ENCODE measurements at places on chromosomes 3 and 15. TPM values are rescaled to one million over a fixed set of nuclear protein-coding genes. Genes with fewer than 3 reads are reported as not detected.

PDE12 gene
- 14.3 TPM for polyA plus RNA-seq

- no peak for DNase-seq
These were observed 80.7 kb downstream of the NR1D2 start for GRCh38 chr3:24025805-24026204.

DNA sequence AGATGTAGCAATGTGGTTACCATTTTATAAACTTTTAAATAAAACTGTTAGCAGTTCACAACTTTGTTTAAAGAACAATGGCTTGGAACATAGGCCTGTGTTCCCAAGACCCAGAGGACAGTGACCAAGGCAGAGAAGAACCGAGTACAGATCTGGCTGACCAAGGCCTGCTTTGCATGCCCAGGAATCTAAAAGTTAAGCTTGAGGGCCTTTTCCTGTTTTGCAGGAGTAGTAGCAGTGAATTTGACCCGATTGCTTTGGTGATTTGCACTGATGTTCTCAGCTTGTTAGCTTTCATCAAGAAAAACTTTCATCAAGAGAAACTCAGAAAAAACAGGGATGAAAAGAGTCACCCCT, 9.9 kb downstream of the FILIP1L start:
- DNase-seq, result no peak

KLHL40 gene
- not detected for polyA plus RNA-seq

- DNase-seq, result no peak
These were observed 167.5 kb downstream of the GOLGA6L4 start for GRCh38 chr15:84402856-84403608.

DNA sequence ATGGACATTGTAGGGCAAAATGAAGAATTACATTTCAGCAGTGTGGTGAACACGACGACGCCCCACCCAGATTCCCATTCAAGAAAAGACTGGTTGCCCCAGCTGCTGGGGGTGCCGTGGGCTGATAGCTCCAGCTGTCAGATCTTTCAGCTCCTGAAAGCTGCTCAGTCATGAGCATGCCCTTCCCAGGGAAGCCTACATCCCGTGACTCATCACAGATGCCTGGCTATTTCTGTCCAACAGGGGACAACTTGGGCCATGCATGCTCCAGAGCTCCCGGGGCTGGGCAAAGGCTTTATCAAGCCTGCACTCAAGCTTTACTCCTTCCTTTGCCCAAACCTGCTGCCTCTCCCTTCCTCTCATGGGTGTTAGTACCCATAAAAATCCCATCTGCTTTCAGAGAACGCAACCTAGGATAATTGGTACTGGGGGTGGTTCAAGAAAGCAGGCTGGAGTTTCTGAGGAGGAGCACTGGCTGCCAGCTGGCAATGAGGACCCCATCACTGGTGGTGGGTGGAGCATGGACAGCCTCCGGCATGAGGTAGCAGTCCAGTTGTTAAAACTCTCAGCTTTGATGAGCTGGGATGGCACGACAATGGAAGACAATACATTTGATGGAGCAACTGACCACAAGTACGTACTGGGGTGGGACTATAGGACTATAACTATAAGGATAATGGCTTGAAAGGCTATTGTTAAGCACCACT, 16.4 kb upstream of the ST8SIA2 start:
- DNase-seq, result no peak

- no peak for DNase-seq
These were observed 2.7 kb upstream of the ANKRD63 start for GRCh38 chr15:40285554-40286011.

FGD5 gene
- polyA plus RNA-seq, result 20.9 TPM

DNA sequence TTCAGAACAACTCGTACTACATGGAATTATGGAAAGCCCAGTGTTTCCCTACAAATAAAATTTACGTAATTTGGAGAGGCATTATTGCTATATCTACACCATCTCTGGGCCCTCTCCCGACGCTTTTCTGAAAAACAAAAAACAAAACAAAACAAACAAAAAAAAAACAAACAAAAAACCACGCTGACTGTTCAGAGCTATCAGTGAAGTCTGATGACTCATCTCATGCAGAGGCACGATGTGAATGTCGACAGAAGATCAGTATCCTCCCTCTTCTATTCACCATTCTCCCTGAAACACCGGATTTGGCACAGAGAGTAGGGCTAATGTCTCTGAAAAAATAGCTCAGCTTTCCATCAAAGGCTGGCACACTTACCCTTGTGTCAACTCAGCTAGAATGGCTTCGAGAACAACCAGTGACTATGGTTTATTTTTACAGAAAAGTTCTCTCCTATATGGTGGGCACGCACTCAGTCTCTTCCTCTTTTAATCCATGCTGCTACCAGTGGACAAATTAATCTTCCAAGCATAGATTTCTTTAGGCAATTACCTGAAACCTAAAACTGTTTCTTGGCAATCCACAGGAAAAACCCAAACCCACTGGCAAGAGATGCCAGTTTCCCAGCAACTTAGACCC, 1.5 kb downstream of the CRBN start:
- no peak for DNase-seq

GRCh38 chr3:46285931-46286619, 43.8 kb downstream of the CCR3 start:
- DNase-seq, result no peak

- DNase-seq, result no peak
These were observed 22.7 kb downstream of the ZIC4 start for GRCh38 chr3:147383617-147384016.

XCR1 gene
- 0.15 TPM for polyA plus RNA-seq

TRH gene
- 0.12 TPM for polyA plus RNA-seq

FETUB gene
- 0.28 TPM for polyA plus RNA-seq

DNA sequence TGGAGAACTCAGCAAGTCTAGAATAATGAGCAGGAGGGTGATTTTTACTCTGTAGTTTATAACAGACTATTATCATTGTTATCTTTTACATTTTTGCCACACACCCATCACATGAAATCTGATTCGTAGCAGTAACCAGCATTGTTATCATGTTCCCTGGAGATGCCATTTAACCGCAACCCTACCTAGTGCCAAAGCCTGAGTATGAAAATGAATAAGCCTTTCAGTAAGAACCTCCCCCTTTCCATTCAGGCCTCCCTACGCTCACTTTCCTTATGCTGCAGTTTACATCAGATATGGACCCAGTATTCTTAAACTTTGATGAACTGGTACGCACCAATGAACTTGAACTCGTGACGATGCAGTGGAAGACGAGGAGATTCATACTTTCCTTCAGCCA, 158.7 kb upstream of the SPRED1 start:
- no peak for DNase-seq

KY gene
- 1.6 TPM for polyA plus RNA-seq

DNA sequence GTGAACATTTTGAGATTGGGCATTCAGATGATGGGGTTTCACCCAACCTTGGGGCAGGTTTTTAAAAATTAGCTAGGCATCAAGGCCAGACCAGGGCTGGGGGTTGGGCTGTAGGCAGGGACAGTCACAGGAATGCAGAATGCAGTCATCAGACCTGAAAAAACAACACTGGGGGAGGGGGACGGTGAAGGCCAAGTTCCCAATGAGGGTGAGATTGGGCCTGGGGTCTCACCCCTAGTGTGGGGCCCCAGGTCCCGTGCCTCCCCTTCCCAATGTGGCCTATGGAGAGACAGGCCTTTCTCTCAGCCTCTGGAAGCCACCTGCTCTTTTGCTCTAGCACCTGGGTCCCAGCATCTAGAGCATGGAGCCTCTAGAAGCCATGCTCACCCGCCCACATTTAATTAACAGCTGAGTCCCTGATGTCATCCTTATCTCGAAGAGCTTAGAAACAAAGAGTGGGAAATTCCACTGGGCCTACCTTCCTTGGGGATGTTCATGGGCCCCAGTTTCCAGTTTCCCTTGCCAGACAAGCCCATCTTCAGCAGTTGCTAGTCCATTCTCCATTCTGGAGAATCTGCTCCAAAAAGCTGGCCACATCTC, 6.1 kb downstream of the RHO start:
- DNase-seq, result peak; percentile 53

DNA sequence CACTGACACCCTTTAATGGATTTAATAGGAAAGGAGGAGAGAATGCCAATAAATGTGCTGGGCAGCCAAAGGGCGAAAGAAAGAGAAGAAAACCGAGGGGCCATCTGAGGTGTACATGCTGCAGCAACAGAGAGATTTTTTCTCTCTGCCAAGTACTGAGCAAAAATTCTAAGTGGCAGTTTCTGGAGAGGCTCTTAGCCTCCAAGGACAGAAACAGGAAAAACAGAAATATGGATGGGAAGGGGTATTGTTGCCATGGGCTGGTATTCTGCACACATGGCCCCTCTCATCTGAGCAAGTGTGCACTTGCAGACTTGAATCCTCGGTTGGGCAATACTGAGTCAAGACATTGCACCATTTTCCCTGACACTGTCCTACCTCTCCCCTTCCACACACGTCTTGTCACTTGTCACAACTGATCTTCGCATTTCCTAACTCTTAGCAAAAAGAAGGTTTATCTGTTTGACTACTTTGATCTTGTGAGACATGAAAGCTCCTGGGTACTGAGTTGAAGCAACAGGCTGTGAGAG, 73.9 kb downstream of the PRICKLE2 start:
- DNase-seq, result no peak

DNA sequence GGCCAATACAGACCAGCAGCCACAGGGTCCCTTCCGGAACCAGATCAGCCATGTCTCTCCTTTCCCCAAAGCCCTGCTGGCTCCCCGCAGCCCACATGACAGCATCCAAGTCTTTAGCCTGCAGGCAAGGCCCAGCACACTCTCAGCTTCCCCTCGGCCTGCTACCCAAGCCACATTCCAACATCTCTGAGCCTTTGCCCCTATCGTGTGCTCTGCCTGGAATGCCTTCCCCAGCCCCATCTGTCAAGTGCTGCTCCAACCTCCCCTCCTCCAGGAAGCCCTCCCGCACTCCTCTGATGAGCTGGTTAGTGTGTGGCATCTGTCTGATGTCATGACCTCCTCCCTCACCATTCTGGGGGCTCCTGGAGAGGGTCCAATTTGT, 8.5 kb downstream of the PLXND1 start:
- no peak for DNase-seq

CCR3 gene
- not detected for polyA plus RNA-seq

DNA sequence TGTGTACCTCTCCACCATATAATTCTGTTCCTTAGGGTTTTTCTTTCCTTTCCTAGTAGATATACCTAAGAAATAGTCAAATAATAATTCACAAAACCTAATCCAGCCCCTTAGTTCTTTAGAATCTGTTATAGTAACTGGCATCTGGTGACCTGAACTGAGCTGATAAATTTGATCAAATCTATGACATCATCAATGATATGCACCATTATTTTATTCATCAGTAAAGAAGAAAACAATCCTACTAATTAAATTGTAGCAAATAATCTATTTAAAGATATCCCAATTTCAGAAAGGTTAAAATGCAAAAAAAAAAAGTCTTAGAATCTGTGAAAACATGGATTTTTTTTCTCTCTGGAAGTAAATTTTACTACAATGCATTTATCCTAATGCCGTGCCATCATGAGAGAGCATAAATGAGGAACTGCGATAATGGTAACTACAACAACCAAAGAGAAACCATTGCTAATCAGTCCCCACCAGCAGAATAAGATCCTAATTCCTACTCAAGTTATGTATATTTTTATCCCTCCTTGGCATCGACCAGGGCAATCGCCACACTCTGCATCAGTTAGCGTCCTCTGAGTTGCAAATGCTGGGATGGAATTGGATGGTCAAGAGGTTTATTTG, 6.6 kb upstream of the MNS1 start:
- no peak for DNase-seq

IL17RD gene
- 66.6 TPM for polyA plus RNA-seq

DNA sequence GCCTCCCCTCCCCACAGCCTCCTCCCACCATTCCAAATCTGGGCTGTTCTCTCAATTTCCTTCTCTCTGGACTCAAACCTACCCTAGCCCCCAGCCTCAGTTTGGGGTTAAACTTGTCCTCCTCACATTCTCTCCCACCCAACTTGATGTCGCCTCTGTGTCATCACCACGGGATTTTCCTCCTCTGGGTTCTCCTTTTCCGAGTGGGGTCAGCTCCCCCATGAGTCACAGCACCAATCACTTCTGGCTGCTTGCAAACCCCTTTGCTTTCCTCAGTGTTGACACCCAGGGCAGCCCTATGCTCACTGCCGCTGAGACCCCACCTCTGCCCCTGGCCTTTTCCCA, 451 bp downstream of the CCR5AS start:
- DNase-seq, result no peak

DNA sequence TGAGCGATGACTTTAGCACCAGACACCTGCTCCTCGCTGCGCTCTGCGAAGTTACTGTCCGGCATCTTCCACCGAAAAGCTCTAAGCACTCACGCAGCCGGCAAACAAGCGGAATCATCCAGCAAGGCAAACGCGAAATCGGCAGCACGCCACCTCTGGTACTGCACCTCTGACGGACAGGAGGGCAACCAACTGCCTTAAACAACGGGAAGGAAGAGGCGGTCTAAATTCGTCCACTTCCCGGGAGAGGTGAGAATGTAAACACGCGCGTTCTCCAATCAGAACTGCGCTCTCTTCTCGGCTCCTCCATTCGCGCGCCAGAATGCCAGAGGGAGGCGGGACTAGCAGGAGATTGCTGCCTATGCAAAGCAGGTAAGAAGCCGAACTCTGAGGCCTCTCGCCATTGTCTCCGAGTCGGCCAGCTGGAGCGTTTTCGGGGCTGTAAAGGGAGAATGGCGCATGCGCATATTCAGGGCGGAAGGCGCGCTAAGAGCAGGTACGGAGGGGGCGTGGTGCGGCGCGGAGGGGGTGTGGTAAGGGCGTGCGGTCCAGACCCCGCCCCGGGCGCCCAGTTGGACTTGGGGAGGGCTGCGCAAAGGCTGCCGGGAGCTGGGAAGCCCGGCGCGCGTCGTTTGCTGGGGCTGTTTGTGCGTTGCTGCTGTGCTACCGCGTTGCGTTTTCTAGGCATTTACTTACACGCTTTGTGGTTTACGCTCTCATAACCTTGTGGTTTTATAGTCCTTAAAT, at the start of the genes BTD and HACL1:
TSS of gene BTD (plus strand) at position 347 of the 747 bp plus-strand sequence. CDS start 33,695 bp downstream, outside the sequence.
TSS of gene HACL1 (minus strand) at position 171 of the 747 bp plus-strand sequence. CDS start at position 65, 106 bp downstream.
- peak; percentile 99 for DNase-seq

STAC gene
- polyA plus RNA-seq, result 12.5 TPM

DNA sequence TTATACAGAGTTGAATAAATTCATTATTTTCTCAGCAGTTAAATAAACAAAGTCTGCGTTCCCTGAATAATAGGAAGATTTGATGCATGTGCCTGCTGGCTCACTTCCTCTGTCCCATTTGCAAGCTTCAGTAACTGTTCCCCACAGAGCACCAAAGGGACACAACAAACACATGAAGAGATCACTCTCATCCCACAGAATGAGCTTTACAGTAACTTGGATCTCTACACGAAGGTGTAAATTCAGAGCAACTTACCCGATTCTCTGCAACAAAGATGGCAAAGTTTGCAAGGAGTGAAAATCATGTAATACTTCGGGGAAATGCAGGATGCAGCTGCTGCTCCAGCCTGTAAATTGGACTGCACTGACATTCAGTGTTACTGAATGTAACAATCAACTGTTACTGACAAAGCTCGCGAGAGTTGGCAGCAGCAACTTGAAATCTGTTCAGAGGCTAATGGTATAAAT, at the start of gene BCHE:
TSS of gene BCHE (minus strand) at position 366 of the 468 bp plus-strand sequence. CDS start 6,390 bp downstream, outside the sequence.
- DNase-seq, result peak; percentile 20

PAQR5 gene
- 35.1 TPM for polyA plus RNA-seq

- DNase-seq, result no peak
These were observed 143.6 kb upstream of the GOLIM4 start for GRCh38 chr3:168239287-168239686.

- DNase-seq, result peak; percentile 44
These were observed 339.6 kb downstream of the RORA start for GRCh38 chr15:60889491-60889890.

TMEM207 gene
- 18.1 TPM for polyA plus RNA-seq

GRCh38 chr3:149536429-149536828, 61.9 kb downstream of the TM4SF4 start:
- no peak for DNase-seq

- DNase-seq, result no peak
These were observed 302.8 kb upstream of the TBC1D5 start for GRCh38 chr3:18044971-18045880.

MST1R gene
- 2.8 TPM for polyA plus RNA-seq
